ENCODE measurements at places on chromosomes 6 and 20.
A peak's percentile ranks its signal among the peaks of the same experiment; 100 is the strongest.

DNA sequence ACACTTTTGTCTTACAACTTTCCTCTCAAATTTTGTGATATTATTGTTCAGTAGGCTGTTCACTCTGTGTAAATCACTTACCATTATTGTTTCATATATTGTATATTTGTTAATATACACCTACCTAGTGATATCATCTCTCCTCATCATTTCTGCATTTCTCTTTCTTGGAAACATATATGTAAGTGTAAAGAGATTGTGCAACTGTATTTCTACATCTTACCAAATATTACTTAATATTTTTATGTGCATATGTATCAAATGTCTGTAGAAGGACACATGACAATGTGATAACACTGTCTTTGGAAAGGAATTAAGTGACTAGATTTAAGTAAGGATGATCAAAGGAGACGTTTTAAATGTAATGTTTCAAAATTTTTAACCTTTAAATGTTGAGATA, 30.2 kb downstream of the ZNF322 start:
- no peak for DNase-seq

DNA sequence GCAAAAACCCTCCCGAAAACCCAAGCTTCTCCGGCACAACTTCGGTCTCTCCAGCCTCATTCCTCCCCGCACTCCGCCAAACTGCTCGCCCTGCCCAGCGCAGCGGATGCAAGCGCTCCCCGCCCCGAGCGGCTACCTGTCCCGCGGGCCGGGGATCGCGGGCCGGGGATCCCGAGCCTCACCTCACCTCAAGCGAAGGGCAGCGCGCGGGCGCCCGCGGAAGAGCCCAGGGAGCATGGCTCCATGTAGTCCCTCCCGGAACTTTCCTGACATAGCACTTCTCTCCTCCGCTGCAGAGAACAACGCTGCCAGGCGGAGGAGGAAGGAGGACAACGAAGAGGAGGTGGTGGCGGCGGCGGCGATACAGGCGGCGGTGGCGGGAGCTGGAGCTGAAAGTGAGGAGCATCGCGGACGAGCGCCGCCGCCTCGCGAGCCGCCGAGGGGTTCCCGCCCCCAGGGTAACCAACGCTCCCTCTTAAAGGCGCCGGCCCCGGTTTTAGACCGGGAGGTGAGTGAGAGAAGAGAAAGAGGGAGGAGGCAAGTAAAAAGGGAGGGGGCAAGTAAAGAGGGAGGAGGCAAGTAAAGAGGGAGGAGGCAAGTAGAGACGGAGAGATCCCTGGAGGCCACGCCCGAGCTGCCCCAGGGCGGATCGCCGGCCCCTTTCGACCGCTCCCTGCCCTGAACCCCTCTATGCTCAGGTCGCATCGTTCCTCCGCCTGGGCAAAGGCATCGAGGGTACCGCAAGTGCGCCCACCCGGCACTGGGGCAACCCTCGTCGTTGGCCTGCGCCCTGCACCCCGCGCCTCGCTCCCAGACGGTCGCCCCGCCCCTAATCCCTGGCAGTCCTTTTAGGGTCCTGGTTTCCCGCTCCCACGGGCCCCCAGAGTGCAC, at the start of gene GPR63:
Gene GPR63, minus strand, starts transcription at position 397 of the 891 bp plus-strand sequence. CDS start 37,746 bp downstream, outside the sequence.
- peak; percentile 26 for DNase-seq

GRCh38 chr6:166258854-166259276, 49.3 kb downstream of the PRR18 start:
- DNase-seq = no peak

- no peak for DNase-seq
Measured at GRCh38 chr6:44176130-44176761, 17.6 kb downstream of the CAPN11 start.
